ENCODE measurements at places on chromosomes 3 and 15.

DNA sequence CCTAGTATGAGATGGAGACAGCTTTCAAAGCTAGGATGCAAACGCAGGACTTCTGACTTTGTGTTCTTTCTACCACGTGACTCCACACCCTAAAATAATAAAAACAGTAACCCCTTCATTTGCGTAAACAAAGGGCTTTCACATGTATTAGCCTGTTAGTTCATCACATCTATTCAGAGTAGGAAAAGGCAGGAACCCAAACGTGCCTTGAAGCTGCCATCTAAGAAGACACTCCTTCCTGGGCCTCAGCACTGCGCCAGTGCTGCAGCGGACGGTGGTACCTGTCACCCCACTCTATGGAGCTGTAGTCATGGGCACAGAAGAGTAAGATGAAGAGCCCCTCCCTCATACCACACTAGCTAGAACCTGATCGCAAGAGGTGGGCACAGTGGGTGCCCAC is 34.3 kb downstream of the PLD1 start:
- no peak for DNase-seq

GRCh38 chr15:96144734-96145133 is 185.8 kb upstream of the NR2F2 start:
- no peak for DNase-seq

- no peak for DNase-seq
Measured at GRCh38 chr3:37920156-37920699, 58.5 kb downstream of the CTDSPL start.

GRCh38 chr3:127784283-127784682 is 38.0 kb downstream of the MGLL start:
- no peak for DNase-seq

DNA sequence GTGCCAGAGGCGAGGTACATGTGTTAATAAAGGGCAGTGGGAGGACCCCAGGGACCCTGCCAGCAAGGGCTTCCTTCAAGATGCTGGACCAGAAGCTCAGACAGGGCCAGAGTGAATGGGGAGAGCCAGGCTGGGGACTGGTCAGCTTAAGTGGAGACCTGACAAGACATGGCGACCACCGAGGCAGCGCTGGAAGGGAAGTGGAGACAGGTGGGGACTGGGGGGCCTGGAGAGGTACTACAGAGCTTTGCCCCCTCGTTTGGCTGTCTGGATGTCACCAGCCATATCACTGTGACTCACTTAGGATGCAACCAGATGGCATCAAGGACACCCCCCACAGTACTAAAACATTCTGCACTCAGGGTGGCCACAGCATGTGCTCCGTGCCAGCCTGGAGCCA is 97.9 kb downstream of the ADCY5 start:
- DNase-seq, result no peak

DNA sequence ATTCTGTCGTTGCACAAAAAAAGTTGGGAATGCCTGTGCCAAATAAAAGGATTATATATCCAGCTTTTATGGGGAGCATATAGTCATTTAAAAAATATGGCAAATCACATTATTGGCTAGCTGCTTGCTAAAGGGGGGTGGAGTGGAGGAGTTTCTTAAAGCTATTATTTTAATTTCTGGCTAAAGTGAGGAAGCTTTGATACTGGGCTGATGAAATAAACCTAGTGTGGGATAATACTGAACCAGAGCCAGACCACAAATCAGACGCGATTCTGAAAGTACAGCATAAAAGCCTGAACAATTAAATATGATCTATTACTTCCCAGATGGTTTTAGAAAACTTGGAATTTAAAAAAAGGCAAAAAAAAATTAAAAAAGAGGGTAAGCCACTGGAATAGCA is 14.4 kb downstream of the POLR2M start:
- no peak for DNase-seq

GRCh38 chr3:142319912-142320311 is 94.5 kb upstream of the GK5 start:
- DNase-seq, result no peak

- DNase-seq, result peak; percentile 37
Measured at GRCh38 chr3:159252772-159253384, 451.0 kb downstream of the MFSD1 start.

DNA sequence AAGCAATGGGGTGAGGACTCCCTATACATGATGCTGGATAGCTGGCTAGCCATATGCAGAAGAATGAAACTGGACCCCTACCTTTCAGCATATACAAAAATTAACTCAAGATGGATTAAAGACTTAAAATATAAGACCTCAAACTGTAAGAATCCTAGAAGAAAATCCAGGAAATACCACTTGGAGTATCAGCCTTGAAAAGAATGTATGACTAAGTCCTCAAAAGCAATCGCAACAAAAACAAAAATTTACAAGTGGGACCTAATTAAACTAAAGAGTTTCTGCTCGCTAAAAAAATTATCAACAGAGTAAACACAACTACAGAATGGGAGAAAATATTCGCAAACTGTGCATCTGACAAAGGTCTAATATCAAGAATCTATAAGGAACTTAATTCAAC is 94.3 kb downstream of the XRN1 start:
- no peak for DNase-seq

DNA sequence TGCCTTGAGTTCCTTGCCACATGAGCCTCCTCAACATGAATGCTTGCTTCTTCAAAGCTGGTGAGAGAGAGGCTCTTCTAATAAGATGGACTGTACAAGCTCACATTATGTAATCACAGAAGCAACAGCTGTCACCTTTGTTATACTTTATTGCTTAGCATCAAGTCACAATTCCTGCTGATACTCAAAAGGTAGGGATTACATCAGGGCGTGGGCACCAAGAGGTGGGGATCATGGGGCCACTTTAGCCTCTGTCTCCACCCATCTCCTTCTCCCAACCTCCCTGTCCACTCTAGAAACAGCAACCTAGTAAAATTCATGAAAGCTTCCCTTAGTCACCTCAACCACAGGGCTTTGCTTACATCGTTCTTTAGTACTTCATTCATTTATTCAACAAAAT is 95.9 kb downstream of the FAM43A start:
- no peak for DNase-seq

- DNase-seq, result no peak
Measured at GRCh38 chr15:37046876-37047614, 53.3 kb downstream of the MEIS2 start.

DNA sequence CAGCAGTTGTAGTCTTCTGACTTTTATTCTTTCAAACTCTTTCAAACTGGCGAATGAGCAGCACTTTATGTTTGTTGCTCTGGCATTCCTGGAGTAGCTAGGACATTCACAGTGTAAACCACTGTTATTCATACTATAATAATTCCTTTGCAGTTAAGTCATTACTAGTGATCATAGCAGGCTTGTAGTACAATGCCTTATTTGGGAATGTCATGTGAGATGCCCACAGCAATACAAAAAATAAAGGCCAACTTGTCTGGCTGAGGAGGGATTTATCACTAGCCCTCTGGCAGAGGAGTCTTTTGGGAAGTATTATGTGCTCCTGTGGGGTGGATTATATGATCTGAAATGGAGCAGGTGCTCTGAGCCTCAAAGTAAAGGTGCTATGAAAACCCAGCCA is 197.2 kb downstream of the VGLL3 start:
- peak; percentile 88 for DNase-seq

DNA sequence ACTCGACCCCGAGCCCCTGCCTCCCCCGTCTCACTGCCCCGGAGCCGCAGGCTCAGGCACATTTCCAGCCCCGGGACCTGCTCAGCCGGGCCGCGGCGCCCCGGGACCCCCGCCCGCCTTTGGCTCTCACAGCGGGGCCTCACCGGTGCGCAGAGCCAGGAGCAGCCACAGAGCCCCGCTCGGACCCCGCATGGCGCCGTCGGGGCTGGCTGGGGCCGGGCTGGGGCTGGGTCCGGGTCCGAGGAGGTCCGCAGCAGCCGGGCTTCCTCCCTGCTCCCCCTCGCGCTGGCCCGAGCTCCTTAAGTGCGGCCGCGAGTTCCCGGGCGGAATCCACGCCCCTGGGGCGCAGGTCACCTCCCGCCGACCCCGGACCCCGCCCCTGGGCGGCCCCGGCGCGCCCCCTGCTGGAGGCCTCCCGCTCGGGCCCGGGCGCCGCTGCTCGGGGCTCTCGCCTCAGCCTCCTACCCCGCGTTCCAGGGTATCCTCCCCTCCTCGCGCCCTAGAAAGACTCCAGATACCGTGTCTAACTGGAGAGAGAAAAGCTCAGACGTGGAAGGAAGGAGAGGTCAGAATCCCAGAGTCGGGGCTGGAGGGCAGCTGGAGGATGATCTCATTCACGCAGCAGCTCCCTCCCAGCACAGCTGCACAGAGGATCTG is at the start of gene MELTF:
MELTF (minus strand) TSS at position 307 of the 657 bp plus-strand sequence; CDS start at position 192, 115 bp downstream.
- peak; percentile 39 for DNase-seq

DNA sequence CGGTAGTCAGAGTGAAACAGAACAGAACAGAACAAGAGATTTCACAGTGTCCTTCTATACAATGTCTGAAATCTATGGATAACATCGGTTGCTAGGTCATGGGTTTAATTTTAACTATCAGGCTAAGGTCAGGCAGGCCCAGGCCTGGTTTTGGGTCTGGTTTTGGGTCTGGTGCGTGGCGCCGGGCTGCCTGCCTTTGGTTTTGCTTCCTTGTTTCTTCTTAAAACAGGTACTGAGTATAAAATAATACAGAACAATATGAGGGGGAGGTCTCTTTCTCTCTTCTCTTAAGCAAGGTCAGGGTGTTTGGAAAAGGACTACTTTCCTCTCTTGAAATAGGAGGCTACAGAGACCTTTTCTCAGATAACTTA is 1.4 kb downstream of the AEN start:
- no peak for DNase-seq

- no peak for DNase-seq
Measured at GRCh38 chr3:107283948-107284347, 93.3 kb upstream of the CCDC54 start.

DNA sequence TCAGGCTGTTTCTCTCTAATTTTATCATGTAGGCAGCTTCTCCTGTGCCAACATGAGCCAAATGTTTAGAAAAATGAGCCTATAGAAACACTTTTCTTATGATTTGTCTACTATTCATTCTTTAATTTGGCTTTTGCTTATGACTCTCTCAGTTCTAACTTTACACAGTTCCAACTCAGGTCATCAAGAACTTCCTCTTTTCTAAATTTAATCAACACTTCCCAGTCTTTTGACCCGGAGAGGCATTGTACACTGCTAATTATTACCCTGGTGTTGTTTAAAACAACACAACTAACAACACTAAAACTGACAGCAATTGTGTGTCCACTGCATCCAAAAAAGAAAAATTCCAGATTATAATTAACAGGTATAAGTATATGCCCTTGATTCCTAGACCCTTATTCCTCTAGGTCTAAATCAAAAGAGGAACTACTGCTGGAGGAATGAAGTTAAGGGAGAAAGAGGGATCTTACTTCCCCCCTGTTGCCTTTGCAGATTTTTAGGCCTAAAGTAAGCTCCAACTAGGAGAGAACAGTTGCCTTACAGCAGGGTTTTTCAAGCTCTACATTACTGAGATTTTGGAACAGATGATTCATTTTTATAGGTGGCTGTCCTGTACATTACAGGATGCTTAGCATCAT is 332.2 kb upstream of the GOLIM4 start:
- DNase-seq, result no peak

DNA sequence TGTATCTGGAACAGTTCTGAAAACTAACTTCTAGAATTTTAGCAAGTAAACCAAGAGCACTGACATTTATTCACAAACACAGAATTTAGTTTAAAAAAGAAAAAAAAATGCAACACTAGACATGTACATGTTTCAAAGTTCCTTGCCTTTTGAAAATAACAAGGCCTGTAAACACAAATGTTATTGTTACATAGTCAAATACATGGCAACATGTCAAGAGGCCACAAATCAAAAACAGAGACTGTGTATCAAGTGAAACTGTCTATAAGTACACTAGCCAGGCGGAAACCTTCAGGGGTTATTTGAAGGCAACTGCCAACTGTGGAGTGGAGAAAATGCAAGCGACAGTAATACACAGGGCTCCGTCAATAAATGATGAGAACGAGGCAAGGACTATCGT is 547.6 kb downstream of the FOXP1 start:
- DNase-seq, result no peak

DNA sequence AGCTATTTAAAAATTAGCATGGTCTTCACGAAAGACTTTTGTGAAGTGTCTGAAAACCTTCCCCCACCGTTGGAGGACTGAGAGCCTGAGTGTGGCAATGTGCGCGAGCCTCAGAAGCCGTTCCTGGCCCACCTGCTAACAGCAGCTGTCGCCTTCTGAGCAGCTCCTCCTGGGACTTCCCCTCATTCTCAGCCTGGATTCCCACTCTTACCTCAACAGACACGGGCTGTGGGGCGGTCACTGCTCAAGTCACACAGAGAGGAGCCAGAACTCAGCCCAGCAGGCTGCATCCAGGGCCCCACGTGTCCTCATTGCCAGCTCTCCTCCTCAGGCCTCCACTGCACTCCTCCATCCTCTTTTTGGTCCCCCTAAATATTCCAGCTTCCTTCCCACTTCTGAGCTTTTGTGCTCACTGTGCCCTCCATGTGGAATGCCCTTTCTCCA is 7.8 kb downstream of the DNASE1L3 start:
- DNase-seq, result no peak

- DNase-seq, result no peak
Measured at GRCh38 chr3:37255990-37256308, 81.6 kb upstream of the LRRFIP2 start.

DNA sequence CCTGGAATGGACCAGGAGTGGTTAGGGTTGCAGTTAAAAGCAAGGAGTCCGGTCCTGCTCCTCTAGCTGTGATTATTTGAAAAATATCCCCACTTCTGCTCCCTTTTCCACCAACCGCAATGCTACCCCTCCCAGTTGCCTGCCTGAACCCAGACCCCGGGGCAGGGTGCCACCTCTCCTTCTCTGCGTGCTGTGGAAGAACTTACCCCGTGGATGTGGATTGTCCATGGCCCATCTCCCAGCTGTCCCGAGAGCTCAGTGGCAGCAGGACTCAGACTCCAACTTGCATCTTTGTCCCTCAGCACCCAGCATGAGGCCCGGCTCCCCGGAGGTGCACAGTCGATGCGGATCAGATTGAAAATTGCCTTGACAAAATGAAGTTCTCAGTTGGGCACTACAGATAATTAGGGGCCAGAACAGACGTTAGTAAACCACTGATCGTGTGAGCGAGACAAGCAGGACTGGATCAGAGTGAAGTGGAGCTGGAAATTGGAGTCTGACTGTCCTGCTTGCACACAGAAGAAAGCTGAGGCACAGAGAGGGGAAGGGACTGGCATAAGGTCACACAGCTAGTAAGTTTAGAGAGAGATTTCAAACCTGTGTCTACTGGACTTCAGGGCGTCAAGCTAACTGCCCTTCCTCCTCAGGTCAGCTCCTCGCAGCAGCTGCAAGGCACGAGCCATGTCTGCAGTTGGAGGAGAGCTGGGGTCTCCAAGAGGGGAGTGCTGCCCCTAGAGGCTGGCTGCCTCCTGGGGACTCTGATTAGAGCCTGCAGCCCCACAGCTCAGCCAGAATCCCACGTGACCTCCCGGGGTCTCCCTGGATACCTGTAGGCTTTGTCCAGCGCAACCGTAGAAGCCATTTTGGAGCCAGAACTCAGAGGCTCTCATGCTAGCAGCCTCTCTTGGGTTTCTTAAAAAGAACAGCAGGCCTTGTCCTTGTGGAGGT is 14.7 kb downstream of the SLC6A1 start:
- DNase-seq, result no peak

DNA sequence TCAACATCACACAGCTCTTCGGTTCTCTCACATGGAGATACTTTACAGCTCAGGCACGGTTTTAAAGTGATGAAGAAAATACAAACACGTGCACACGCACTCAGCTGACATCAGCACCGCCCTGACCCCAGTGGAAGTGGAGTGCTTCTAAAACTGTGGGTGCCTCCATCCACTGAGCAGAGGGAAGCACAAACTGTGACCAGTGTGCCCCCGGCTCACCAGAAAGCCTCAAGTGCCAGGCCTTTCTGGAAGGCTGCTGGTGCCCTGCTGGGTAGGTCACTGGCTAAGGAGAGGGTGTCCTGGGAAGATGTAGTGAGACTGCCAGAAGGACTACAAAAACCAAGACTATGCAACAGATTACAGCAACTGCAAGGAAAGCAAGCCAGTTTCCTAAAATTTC is 78.5 kb downstream of the OCA2 start:
- DNase-seq, result no peak

Measured in SW480 (cell line).